ENCODE measurements at places on chromosomes 6 and 20.
A peak's percentile ranks its signal among the peaks of the same experiment; 100 is the strongest.

- DNase-seq: no peak
These were observed 2.8 kb upstream of the SLC17A5 start for GRCh38 chr6:73656531-73657145.

DNA sequence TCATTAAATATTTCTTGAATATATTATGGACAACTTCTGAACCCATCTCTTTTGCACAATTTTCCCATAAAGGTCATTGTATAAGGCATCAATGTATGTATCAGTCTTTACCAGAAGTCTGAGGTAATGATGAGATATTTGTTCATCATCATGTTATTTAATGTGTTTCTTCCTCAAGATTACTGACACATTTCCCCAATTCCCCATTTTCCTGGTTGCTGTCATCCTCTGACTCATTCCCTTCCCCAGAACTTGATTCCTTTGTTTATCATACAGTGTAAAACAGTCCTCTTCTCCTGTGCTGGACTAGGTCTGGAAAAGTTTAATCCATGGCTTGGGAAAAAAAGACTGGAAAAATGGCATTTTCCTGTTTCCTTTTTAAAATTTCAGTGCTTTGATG, 107.9 kb upstream of the FLRT3 start:
- DNase-seq: no peak

DNA sequence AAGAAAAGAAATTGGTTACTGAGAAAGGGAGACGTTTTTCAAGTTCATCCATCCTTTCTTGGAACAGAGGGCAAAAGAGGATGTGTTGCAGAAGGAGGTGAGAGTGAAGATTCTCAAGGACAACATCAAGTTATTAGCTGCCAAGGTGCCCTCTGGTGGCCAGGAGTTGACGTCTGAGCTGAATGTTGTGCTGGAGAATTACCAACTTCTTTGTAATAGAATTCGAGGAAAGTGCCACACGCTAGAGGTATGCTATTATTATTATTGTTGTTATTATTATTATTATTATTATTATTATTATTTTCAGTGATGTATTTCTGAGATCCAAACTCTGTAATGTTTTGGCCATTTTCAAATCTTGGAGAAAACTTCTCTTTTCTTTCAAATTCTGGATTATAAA, 197.0 kb downstream of the UTRN start:
- peak; percentile 14 for DNase-seq

- no peak for DNase-seq
These were observed 59.2 kb upstream of the SNX9 start for GRCh38 chr6:157763904-157764177.

GRCh38 chr6:141653590-141653989, 479.1 kb upstream of the GJE1 start:
- no peak for DNase-seq

DNA sequence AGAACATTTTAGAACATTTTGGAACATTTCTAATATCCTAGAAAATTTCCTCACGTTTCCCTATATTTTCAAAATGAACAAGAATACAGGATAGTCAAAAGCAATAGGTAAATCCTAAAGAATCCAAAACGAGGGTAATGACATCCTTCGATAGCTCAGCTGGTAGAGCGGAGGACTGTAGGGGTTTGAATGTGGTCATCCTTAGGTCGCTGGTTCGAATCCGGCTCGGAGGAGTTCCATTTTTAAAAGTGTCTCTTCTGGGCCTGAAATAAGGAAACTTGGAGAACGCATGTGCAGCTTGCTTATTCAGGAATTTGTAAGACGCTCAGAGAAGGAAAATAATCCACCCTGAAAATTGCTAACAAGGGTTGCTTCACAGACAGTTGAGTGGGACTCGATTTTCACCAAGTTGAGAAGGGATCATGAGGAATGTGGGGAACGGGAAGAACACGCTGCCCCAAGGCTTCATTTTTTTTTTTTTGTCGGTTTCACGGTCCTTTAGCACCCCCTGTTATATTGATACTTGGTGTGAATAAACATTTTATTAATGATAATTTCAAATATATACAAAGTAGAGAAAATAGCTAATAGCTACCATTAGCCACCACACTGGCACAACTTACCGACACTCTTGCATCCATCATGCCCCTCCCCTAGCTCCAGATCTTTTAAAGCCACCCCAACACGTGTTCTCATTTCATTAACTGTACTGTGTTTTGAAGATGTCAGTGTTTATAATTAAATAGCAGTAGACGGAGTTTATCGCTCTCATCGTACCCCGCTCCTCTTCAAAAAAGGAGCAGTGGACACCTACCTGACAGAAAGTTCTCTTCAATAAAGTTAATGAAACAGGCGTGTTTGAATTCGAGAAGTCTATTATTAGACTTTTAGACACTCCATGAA, 1.8 kb upstream of the ABT1 start:
- no peak for DNase-seq

DNA sequence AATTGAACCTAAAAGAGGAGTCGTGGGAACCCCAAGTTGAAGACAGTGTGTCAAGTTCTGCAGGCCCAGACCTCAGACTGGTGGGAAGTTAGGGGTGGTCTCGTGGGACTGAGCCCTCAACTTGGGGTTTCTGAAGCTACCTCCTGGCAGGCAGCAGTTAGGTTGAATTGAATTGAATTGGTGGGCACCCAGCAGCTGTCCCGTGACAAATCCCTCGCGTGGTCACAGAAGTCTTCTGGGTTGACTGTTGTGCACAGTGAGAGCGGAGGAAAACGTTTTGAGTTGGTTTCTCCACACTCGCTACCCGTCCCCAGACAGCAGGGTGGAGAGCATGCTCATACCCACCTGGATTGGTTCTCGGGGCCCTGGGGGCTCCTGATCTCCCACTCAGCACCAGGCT, 12.9 kb downstream of the SLC4A11 start:
- DNase-seq: no peak

DNA sequence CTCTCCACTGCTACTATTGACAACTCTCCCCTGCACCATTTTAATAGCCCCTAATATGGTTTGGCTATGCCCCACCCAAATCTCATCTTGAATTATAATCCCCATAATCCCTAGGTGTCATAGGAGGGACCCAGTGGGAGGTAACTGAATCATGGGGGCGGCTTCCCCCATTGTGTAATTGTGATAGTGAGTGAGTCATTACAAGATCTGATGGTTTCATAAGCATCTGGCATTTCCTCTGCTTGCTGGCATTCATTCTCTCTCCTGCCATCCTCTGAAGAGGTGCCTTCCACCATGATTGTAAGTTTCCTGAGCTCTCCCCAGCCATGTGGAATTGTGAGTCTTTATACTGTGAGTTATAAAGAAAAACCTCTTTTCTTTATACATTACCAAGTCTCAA, 74.1 kb upstream of the TCF21 start:
- peak; percentile 5 for DNase-seq

GRCh38 chr6:3315841-3316240, 57.1 kb downstream of the PSMG4 start:
- DNase-seq: no peak

DNA sequence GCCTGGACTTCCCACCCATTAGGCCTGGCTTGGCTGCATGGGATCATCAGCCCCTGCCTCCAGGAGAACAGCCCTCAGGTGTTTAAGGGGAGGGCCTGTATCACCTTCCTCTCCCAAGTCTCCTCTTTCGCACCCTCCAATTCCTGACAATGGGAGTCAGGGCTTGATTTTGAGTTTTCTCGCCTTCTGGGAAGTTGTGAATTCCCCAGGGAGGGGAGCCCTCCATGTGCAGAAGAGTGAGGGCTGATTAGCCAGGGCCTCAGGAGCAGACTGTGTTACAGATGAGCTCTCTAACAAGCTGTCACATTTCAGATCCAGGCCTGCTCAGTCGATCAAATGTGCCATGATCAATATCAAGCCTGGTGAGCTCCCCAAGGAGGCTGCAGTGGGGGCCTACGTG, 42.4 kb downstream of the CNBD2 start:
- DNase-seq: no peak

GRCh38 chr6:1504465-1504864, 105.2 kb upstream of the FOXC1 start:
- no peak for DNase-seq

DNA sequence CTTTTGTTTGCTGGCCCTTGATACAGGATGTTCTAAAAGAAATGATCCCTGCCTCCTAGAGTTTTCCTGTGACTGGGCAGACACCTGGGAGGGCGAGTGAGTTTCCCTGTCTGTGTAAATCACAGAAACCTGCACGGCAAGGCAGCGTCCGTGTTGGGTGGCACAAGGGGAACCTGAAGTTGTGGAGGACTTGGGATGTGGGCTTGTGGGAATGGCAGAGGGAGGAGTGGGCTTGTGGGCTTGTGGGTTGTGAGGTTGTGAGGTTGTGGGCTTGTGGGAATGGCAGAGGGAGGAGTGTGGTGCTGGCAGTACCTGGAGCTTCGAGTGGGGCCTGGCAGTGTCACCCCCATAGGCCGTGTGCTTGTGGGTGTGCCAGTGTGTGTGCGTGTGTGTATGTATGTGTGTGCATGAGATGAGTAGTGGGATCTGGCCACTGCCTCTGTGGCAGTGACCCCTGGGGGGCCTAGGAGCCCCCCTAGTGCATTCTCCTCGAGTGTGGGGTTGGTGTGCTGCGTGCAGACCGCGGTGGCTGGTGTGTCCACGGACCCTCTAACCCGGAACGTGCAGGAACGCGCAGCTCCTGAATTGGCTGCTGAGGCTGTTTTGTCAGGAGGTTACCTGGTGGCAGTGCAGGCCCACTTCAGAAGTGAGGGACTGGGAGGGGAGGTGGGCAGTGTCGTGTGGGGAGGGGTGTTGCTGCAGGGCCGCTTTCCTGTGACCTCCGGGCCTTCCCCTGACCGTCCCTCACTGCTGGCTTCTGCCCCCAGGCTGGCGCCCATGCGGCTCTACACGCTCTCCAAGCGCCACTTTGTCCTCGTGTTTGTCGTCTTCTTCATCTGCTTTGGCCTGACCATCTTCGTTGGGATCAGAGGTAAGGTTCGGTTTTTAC, 13.0 kb downstream of the TMEM181 start:
- no peak for DNase-seq

- no peak for DNase-seq
These were observed 268.0 kb upstream of the JARID2 start for GRCh38 chr6:14977747-14978382.

GRCh38 chr6:89944826-89945407, 50.6 kb downstream of the GJA10 start:
- peak; percentile 43 for DNase-seq

- DNase-seq: no peak
These were observed 417.5 kb downstream of the EYS start for GRCh38 chr6:65289491-65289890.

DNA sequence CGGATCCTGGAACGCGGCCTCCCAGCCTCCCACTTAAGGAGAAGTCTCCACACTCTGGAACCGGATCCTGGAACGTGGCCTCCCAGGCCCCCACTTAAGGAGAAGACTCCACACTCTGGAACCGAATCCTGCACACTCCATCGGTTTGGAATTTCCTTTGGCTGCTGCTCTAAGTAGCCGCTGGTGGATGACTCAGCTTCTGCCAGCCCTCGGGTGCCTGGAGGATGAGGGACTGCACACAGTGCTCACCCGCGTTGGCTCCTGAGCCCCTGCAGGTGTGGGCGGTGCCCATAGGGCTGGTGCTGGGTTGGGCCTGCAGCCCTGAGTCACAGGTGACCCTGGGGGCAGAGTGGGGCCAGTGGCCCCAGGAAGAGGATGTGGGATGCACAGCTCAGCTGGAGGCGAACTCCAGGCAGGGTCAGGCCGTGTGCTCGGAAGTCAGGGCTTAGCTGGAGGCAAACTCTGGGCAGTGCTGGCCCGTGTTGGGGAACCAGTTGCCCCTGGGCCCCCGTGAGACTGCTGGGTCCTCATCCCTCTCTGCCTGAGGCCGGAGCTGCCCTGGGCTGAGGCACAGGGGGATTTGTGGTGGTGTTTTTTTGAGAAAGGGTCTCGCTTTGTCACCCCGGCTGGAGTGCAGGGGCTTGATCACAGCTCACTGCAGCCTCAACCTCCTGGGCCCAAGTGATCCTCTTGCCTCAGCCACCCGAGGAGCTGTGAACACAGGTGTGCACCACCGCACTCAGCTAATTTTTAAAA, 13.9 kb upstream of the TNFRSF6B start:
- DNase-seq: peak; percentile 10

- no peak for DNase-seq
These were observed 10.0 kb upstream of the COL20A1 start for GRCh38 chr20:63282946-63283345.

DNA sequence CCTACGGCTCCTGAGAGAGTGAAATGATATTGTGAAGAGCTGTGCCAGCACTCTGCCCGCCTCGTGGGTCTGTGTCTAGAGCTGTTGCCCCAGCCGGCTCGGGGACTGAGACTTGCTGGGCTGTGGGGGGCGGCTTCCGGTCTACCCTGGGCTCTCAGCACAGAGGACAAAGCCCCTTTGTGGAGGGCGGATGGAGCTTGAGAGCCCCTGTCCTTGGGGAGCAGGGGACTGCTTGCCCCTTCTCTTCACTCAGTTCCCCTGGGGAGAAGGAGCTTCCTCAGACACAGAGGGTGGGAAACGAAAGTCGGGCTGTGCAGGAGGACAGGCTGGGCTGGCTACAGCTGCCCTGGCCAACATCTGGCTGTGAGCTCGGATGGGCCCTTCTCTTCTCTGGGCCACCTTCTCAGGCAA, 11.0 kb downstream of the SRC start:
- no peak for DNase-seq

DNA sequence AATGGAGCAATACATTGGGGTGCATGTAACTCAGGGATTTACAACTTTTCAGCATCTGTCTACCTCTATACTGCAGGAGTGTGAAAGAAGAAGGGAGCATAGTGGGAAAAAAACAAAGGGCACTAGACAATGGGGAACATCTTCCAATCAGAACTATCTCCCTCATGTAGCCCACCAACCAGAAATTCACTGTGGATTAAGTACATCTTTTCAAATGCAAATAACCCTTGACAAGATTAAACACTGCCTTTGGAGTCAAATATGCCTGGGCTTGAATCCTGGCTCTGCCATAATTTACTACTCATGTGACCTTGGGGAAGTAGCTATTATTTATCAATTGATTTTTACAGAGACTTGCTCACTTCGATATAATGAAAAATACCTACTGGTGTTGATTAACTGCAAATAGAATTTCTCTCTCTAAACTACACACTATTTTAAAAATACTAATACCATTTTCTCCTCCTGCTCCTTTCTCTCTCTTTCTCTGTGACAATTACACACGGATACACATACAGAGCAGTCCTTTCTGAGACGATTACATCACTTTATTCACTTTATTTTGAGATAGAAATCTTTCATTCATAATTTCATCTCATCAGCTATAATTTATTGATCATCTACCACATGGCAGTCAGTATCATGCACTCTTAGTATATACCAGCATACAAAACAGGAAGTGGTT, 783.7 kb downstream of the FRK start:
- no peak for DNase-seq

GRCh38 chr20:38091441-38092216, 58.1 kb downstream of the RPRD1B start:
- peak; percentile 37 for DNase-seq

DNA sequence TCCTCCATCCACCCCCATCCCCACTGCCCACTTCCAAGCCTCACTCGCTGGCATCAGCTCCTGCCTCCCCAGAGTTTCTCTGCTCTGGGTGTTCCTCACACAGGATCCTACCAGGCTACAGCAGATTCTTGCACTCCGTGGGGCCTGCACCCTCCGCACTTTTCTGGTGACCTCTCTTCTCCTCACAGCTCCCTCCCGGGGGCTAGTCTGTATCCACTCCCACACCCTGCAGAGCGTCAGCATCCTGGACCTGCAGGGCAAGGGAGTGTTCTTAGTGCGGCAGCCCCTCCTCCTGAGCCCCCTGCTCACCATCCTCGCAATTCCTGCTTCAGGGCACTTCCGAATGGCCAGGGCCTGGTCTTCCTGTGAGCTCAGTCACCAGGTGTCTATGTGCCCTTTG, 224.2 kb downstream of the DLL1 start:
- no peak for DNase-seq

Data from inflammatory macrophage treated with lipopolysaccharide for 1 hour (primary cell).